ENCODE measurements at places on chromosomes 5 and 9. TPM values are rescaled to one million over a fixed set of nuclear protein-coding genes. Genes with fewer than 3 reads are reported as not detected.

GRCh38 chr5:145937432-145938250, 1.3 kb downstream of the SH3RF2 start:
- H3K4me1 ChIP-seq: peaks cover 4% of the 10 kb centered on the region
- no peaks in the 10 kb centered on the region for H3K27me3 ChIP-seq
- H3K27ac ChIP-seq: no peak overlapping the region
- peak; percentile 85 for DNase-seq

NUDT2 gene
- total RNA-seq: 21.8 TPM

- H3K4me3 ChIP-seq: no peak overlapping the region
- peak; percentile 61 for DNase-seq
- H3K27ac ChIP-seq: no peak overlapping the region
- H3K4me1 ChIP-seq: no peaks in the 10 kb centered on the region
Observed at GRCh38 chr9:2502760-2503159, 118.8 kb upstream of the VLDLR start.

ST6GALNAC6 gene
- total RNA-seq: 69.5 TPM

CD274 gene
- total RNA-seq: 5.9 TPM

SLC27A6 gene
- 0.26 TPM for total RNA-seq

GRCh38 chr9:127566351-127567001, 45.6 kb upstream of the STXBP1 start:
- DNase-seq: no peak
- H3K27ac ChIP-seq: peak overlapping the region; percentile 88
- H3K4me1 ChIP-seq: peaks cover 42% of the 10 kb centered on the region
- H3K36me3 ChIP-seq: peaks cover 15% of the 10 kb centered on the region

MEIKIN gene
- not detected for total RNA-seq

DNA sequence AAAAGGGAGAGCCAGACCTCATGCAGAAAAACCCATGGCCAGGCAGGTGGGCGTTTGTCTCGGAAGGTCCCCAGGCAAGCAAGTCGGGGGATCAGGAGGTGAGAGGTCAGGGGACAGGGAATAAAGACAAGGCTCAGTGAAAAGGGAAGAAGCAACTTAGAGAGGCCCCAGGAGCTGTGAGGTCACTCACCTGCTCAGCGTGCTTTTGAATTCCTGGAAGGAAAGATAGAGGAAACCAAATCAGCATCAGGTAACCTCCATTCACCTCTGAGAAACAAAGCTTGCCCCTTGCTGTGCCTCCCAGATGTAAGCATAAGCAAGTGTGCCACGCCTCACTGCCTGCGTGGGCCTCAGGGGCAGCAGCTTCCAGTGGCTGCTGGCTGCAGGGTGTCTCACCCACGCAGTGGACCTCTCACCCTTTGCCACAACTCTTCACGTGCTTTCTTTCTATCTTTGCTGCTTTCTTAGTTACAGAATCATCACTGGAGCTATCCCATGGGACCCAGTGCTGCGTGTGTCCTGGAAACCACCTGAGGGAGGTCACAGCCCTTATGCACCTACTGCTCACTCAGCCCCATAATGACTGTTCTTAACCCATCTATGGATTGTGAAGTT, 6.0 kb downstream of the TRIM7 start:
- no peaks in the 10 kb centered on the region for H3K36me3 ChIP-seq
- no peak for DNase-seq
- H3K4me3 ChIP-seq: no peak overlapping the region
- H3K27ac ChIP-seq: no peak overlapping the region
- peaks cover 2% of the 10 kb centered on the region for H3K4me1 ChIP-seq

NEUROG1 gene
- total RNA-seq: not detected

- H3K4me1 ChIP-seq: no peaks in the 10 kb centered on the region
- H3K27me3 ChIP-seq: no peaks in the 10 kb centered on the region
- DNase-seq: no peak
- no peak overlapping the region for H3K4me3 ChIP-seq
- no peak overlapping the region for H3K27ac ChIP-seq
- H3K36me3 ChIP-seq: no peaks in the 10 kb centered on the region
Observed at GRCh38 chr9:117028103-117028858, 341.2 kb downstream of the TRIM32 start.

All from fibroblast of lung (primary cell).